MV-4-11 (cell line): ENCODE measurements at places on chromosomes 6 and 20.

- DNase-seq: peak; percentile 97
Measured at GRCh38 chr6:41939176-41939847, 2.3 kb downstream of the CCND3 start.

DNA sequence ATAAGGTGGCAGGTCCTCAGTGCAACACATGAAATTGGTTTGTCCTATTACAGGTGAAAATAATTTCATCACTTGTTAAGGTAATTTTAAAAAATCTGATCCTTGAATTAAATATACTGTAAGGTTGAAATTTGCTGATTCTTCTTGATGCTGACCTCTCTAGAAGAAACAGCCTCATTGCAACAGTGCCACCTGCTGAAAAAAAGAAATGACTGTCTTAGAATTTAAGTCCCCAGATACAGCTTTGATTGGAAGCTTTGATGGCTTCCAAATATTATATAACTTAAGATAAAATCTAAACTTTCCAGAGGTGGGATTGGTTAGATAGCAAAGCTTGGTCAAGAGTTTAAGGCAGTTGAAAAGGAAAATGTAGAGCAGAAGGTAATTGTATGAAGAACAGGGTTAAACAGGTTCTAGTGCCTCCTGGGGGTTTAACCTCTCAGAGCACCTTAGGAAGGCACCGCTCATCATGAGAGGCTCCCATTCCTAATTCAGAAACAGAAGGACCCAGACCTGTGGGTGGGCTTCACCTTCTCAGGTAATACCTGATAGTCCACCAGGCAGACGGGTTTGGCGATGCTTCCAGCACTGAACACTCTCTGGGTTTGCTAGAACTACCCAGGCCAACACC, 401.0 kb downstream of the PAX1 start:
- DNase-seq: peak; percentile 28

DNA sequence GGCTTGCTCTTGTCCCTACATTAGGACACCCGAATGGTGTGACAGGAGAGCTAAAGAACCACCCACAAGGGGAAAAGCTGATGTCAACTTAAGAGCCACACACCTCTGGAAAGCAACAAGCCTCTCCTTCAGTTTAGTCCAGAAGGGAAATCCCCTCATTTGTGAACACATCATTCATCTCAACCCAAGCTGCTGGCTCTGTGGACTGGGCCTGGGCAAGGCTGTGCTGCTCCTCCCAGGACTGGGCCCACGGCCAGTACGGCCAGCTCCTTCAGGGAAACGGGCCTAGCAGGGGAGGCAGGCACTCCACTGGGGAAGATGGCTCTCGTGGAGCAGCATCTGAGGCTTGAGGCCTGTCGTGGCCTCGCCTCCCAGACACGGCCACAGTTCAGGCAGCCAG, 12.8 kb upstream of the SLC4A11 start:
- DNase-seq: no peak

DNA sequence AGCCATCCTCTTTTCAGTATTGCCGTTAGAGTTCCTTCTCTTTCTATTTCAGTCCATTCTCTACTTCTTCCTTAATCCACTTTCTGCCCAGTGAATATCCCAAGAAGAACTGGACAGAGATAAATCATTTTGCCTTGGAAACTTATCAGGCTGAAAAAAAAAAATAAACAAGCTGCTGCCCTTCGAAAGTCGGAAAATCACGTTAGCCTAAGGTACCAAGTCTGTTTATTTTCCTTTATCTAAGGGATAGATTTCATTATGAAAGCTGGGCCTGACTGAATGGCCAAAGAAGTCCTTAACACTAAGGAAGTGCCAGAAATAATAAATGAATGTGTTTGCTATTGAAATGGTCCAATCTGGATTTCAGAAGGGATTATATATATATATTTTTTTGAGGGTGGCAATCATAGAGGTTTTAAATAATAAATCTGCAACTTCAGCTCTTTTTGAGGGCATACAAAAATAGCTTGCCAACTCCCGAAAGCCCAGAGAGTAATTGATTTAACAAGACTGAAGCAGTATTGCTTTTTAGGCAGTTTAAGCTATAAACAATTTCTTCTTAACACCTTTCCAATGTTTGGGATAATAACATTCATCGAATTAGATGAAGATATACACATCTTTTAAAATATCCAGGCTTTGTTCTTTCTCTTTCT, 127.0 kb upstream of the STMND1 start:
- DNase-seq: no peak
